ENCODE measurements at places on chromosomes 3 and 15. TPM values are rescaled to one million over a fixed set of nuclear protein-coding genes. Genes with fewer than 3 reads are reported as not detected.

DNA sequence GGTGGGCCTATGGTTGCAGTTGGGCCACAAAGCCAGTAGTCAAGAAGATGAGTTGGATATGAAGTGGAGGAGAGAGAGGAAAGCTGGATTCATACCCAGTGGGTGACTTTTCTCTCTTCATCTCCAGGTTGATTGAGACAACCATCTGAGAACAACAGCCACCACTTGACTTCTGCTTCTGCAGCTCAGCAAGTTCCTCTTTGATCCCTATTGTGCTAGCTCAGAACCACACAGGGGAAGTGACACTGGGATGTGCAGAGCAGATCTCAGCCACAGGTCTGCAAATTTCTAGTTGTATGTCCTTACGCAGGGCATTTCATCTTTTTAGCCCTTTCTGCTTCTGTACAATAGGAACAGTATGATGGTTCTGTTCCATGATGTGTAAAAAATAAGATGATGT, 459.2 kb upstream of the ARRDC4 start:
- DNase-seq, result no peak

GRCh38 chr15:74392902-74393301, 25.5 kb upstream of the CYP11A1 start:
- no peak for DNase-seq

DNA sequence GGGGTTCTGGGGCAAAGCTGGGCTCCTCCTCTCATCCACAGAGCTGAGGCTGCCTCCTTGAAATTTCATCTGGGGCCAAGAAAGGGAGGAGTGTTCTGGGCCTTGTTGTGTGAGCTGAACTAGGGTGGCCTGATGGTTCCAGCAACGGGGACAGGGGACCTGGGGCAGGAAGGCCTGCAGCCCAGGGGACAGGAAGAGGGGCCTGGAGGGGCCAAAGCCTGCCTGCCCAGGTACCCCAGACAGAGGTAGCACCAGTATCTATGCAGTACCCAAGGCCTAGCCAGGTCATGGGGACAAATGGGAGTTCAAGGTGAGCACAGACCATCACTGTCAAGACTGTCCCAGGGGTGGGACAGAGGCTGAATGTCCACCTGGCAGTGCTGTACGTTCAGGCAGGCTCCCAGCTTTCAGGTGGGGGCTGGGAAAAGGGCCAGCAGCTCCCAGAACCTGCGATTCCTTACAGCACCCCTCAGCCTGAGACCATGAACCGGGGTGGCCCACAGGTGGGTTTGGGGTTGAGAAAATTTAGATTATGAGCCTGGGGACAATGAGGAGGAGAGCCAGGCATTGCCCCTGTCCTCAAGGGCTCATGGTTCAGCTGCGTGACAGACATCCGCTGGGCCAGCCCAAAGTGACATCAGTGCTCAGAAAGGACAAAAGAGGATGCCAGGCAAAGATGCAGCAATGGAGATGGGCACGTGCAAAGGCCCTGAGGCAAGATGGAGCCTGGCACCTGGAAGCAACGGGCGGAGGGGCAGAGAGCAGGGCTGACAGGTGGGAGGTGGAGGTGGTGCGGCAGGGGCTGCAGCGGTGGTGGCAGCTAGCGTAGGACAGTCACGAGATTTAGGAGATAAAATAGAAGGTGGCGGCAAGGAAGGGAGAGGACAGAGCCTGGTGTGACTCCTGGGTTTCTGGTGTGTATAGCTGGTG, 28.0 kb downstream of the PSTPIP1 start:
- no peak for DNase-seq

DNA sequence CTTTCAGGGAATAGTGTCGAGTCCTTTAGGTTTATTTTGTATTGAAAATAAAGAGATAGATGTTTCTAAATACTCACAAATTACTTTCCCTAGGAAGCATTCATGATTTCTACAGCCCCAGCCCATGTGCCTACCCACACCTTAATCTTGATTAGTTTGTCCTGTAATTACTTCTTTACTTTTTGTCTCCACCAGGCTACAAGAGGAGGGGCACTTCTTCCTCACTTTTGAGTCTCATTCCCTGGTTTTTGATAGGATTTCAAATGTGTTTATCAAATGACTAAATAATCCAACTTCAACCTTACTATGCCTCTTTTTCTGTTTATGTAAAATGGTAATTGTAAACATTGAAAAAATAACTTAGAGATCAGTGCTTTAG, 1.8 kb downstream of the PXK start:
- DNase-seq, result no peak

- no peak for DNase-seq
Measured at GRCh38 chr3:108287146-108287545, 9.2 kb upstream of the HHLA2 start.

DNA sequence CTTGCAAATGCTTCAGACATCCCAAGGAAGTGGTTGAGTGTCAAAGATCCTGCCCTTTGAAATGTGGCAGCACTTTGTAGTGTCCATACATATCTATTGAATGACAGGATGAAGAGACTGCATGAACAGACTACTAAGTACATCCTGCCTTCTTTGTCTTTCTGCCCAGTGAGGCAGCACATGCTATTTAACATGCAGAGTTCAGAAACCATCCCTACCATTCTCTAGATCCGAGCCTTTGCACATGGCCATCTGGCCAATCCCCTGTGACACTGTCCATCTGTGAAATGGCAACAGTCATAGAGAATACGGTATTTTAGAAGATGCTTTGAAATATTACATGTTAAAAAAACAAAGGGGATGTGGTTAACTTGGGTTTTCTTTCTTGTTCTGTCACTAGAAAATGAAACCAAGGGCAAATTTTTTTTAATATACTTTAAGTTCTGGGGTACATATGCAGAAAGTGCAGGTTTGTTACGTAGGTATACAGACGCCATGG, 519.6 kb downstream of the NTRK3 start:
- no peak for DNase-seq

DNA sequence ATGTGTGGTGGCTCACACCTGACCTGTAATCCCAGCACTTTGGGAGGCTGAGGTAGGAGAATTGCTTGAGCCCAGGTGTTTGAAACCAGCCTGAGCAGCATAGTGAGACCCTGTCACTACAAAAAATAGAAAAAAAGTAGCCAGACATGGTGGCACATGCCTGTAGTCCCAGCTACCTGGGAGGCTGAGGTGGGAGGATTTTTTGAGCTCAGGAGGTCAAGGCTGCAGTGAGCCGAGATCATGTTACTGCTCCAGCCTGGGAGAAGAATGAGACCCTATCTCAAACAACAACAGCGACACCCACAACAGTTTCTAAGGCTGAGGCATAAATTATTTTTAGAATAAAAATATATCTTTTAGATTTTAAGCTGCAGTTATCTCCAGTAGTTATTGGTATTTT, 6.3 kb downstream of the APPL1 start:
- no peak for DNase-seq

DNA sequence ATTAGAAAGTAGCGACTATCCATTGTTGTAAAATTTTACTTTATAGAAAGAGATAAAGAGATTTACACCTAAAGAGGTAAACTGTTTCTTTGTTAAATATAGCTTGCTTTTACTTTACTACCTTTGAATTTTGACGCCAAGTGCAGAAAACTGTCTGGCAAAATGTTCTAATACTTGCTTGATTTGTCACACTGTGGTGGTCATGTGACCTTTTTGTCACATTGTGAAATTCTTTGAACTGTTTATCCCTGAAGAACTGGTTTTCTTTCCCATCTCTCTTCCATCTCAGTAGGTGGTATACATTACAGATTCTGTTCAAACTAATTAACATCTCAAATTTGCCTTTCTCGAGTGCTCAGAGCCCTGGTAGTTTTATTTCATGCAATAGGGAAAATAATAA, 327.4 kb downstream of the NAALADL2 start:
- DNase-seq, result no peak

- no peak for DNase-seq
Measured at GRCh38 chr3:150455341-150455740, 47.2 kb downstream of the TSC22D2 start.

DNA sequence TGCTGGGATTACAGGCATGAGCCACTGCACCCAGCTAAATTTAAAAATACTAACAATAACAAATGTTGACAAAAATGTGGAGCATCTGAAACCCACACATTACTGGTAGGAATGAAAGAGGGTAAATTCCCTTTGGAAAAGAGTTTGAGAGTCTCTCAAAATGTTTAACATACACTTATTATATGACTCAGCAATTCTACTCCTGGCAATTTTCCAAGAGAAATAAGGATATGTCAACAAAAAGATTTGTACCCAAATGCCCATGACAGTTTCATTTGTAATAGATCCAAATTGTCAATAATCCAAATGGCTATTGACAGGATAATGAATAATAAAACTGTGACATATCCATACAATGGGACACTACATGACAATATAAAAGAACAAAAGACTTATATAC, 9.0 kb downstream of the HCLS1 start:
- DNase-seq, result no peak

DNA sequence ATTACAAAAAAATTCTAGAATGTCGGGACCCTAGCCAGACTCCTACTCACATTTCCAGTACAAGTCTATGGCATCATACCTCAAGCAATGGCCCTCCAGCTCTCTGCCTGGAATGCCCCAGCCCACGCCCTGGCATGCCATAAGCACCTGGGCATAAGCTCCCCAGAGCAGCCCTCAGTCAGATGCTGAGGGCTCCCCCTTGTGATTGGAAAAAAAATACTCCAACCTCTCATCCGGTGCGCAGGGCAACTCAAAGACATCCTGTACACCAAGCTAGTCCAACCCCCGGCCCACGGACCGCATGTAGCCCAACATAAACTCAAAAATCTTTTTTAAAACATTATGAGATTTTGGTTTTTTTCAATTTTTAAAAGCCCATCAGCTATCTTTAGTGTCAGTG, 115.4 kb downstream of the NEK10 start:
- DNase-seq, result no peak

DNA sequence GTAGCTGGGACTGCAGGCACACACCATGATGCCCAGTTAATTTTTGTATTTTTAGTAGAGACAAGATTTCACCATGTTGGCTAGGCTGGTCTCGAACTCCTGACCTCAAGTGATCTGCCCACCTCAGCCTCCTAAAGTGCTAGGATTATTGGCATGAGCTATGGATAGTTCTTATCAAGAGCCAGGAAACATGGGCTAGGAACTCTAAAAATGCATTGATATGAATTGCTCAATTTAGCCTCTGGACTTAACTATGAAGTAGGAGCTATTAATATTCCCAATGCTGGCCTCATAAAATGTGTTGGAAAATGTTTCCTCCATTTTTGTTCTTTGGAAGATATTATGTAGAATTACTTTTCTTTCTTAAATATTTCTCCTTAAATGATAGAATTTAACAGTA, 82.8 kb upstream of the PEX5L start:
- no peak for DNase-seq

GRCh38 chr3:175342196-175342595, 483.1 kb downstream of the NAALADL2 start:
- no peak for DNase-seq

GRCh38 chr3:74263031-74263430, 351.4 kb downstream of the CNTN3 start:
- DNase-seq, result no peak

- no peak for DNase-seq
Measured at GRCh38 chr15:66877477-66878271, 175.6 kb downstream of the SMAD6 start.

DNA sequence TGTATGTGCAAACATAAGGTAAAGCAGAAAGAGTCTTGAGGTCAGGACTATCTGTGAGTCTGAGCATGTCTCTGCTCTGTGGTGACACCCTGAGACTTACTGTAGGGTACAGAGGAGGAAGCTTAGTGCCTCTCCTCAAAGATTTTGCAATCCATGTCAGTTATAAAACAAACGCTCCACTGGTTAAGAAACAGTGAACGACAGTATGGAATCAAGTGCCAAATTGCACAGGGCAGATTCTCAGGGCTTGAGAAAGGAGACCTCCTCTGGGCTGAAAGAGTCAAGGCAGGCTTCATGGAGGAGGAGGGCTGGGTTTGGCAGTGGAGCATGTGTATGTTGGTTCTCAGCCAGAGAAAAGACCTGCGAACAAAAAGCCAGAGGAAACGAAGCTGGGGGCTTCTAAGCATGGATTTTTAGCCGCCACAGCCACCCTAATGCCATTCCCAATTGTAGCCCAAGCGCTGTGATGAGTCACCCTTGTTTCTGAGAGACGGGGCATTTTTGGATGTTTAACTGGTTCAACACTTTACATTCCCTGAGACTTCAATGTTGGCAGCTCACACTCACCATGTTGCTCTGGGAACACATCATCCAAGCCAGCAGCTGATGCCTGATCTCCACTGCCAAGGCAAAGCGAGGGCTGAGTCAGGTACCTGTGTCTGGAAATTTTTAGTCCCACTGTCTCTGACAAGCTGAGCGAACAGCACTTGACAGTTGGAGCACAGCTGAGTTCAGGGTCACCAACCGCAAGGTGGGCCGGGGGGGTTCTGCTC, 3.4 kb upstream of the DGKG start:
- DNase-seq, result no peak

GRCh38 chr3:14125193-14126016, 553 bp downstream of the TMEM43 start:
- peak; percentile 17 for DNase-seq

DNA sequence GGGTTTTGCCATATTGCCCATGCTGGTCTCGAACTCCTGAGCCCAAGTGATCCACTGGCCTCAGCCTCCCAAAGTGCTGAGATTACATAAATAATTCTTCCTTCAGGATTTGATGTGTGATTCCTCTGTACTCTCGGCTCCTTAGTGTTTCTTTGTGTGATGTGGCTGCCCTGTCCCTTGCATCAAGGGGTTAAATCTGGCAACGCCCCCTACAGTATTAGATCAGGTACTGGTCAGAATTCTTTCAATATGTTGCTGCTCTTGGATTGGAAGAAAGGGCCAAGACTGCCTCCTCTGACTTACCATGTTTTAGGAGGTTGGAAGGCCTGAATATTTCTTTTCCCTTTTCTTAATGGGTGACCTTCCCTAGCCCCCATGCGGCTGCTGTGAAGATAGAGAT, 390.6 kb upstream of the WNT5A start:
- DNase-seq, result no peak

GRCh38 chr3:52231502-52232278, 6.2 kb upstream of the TLR9 start:
- peak; percentile 81 for DNase-seq

GRCh38 chr3:102511639-102512038, 76.8 kb downstream of the ZPLD1 start:
- no peak for DNase-seq

- DNase-seq, result no peak
Measured at GRCh38 chr3:197030379-197031314, 1.0 kb upstream of the MELTF start.

Gene FOXB1
- 0.37 TPM for total RNA-seq

Gene DBR1
- total RNA-seq, result 25.6 TPM

Gene VGLL3
- not detected for total RNA-seq

Gene SAMD7
- total RNA-seq, result not detected

Gene ZPLD1
- not detected for total RNA-seq
